ENCODE measurements at places on chromosomes 3 and 15. TPM values are rescaled to one million over a fixed set of nuclear protein-coding genes. Genes with fewer than 3 reads are reported as not detected.

Gene SMCO1
- not detected for total RNA-seq

Gene PAQR5
- 2.6 TPM for total RNA-seq

Gene CEP152
- 5.0 TPM for total RNA-seq

Gene FEZF2
- total RNA-seq: not detected

Gene GCSAM
- not detected for total RNA-seq

Gene TGM5
- not detected for total RNA-seq

Gene CCR9
- total RNA-seq: not detected

Gene MESP2
- under 0.01 TPM for total RNA-seq

Gene CHRNA3
- total RNA-seq: not detected

Gene AZI2
- 75.2 TPM for total RNA-seq
